A549 treated with AZD2906 at 1 μM for 4 hours (cell line): ENCODE measurements at places on chromosomes 3 and 15. TPM values are rescaled to one million over a fixed set of nuclear protein-coding genes. Genes with fewer than 3 reads are reported as not detected.

The GLDN gene
- 0.03 to 0.08 TPM (median 0.05 TPM) in 3 of 5 replicates, not detected in the others for total RNA-seq

The CCK gene
- 1.7 to 2.9 TPM (median 1.9 TPM) in 5 replicates for total RNA-seq

The MAP1A gene
- total RNA-seq = 0.45 to 0.63 TPM (median 0.50 TPM) in 5 replicates

The UROC1 gene
- total RNA-seq = not detected in 5 replicates

The SLC27A2 gene
- 31.2 to 36.2 TPM (median 35.5 TPM) in 5 replicates for total RNA-seq

The SLC26A6 gene
- total RNA-seq = 12.3 to 18.7 TPM (median 14.3 TPM) in 5 replicates

The OIP5 gene
- 12.9 to 13.8 TPM (median 13.3 TPM) in 5 replicates for total RNA-seq

The SIDT1 gene
- total RNA-seq = 0.32 to 0.58 TPM (median 0.51 TPM) in 5 replicates

The C3orf22 gene
- not detected in 5 replicates for total RNA-seq

The ZBED2 gene
- 0.14 to 0.24 TPM (median 0.18 TPM) in 5 replicates for total RNA-seq

The THSD4 gene
- 22.9 to 26.2 TPM (median 24.7 TPM) in 5 replicates for total RNA-seq

The CCR1 gene
- total RNA-seq = not detected in 5 replicates

The SLC12A8 gene
- 1.3 to 2.3 TPM (median 1.6 TPM) in 5 replicates for total RNA-seq

The EPHA3 gene
- total RNA-seq = not detected in 5 replicates
